Globus pallidus (tissue), 1 donor: ENCODE measurements at places on chromosomes 16 and 17.

DNA sequence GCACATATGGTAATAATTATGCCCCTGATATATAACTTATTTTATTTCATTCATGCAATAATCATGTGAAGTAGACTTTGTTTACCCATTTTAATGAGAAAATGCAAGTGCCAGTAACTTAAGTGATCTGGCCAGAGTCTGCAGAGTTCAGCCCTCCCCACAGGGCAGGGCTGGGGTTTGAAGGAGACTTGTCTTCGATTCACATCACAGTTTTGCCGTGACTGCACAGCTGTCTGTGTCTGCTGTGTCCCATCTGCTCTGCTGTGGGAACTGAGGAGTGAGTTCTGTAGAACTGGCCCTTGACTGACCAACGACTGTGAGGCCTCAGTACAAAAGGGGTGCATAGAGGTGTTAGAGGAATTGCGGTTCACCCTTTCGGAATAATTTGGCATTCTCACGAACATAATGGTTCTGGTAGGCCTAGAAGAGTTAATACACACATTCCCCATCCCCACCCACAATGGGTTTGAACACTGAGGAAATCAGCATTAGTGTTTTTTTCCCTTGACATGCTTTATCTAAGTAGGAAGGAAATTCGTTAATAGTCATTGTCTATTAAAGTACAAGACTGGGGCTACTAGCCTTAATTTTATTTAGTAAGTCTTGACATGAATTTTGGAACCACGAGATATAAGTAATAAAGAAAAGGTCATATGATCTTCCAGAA lies 113.6 kb upstream of the MON1B start:
- no peak for DNase-seq

DNA sequence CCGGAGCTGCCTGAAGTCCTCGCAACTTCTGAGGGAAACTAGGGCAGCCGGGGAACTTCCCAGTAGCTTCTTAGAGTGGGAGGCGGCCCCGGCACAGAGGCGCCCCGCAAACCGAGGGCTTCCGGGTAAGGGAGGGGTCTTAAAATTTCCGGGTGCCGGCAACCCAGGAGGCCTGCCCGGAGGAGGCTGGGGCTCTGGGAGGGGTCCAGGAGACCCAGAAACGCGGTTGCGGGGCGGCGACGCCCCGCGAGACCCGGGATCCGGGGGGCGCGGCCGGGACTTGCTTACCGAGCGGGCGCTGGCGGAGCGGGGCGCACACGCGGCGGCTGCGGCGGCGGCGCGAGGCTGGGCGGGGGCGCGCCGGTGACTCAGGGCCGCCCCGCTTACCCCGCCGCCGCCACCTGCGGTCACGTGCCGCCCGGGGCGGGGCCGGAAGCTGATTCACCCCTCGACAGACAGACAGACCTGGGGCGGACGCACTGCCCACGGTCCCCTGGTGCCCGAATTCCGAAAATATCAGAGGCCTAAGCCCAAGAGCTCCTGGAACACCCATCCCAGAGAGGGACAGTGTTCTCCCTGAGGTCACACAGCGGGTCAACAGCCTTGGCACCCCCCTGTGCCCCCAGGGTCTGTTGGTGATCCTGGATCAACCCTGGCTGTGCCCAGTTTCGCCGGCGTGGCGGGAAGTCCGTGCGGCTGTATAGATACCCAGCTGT lies at the start of gene FAM83G:
FAM83G (minus strand) TSS at position 344 of the 716 bp plus-strand sequence. CDS start 723 bp downstream, outside the sequence.
- no peak for DNase-seq

DNA sequence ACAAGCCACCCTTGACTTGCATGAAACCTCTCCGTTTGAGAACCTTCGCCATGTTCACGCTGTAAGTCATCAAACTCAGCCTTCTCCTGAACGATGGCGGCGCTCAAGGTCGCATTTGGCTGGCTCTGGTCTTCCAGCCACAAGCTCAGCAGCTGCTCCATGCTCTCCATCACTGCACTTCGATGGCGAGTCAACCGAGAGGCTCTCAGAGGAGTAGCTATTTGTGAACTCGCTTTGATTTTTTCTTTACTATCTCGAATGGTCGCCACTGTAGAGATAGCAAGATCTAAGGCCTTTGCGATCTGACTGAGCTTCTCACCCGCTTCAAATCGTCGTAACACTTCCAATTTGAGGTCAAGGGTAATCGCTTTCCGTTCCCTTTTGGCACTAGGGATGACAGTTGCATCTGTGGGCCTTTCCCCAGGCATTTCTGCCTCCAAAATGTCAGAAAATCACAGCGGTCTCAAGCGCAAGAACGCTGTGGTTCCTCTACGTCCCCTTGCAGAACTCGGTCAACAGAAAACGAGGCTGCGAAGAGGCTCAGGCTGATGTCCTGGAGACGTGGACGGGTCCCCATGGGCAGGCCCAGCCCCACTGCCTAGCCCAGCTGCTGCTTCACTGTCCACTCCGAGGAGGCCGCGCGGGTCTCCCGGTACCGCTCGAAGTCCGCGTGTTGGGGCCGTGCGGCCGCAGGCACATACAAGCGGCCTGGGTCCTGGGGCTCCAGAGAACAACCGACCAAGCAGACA lies 23.1 kb downstream of the DEF8 start:
- no peak for DNase-seq

GRCh38 chr16:66479661-66480264 lies 52.7 kb downstream of the BEAN1 start:
- no peak for DNase-seq

GRCh38 chr17:69960755-69961154 lies 114.3 kb upstream of the KCNJ16 start:
- DNase-seq, result peak; percentile 4

DNA sequence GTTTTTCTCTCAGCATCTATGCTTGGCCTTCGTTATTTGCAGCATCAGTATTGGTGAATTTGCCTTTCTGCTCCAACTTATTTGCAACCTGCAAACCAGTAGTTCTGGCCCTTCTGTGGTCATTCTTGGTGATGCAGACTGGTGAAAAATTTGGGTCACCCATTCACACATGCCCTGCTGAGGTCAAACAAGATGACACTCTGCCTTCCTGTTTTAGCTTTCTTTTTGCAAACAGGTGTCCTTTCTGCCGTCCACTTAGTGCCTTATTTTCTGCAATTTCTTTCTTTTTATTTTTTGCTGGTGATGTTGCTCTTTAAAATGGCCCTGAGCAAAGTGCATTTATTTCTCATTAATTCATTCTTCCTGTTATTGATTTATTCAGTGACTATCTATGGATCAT lies 31.3 kb downstream of the PLCG2 start:
- DNase-seq, result no peak
